PC-9 (cell line): ENCODE measurements at places on chromosomes 7 and 10. TPM values are rescaled to one million over a fixed set of nuclear protein-coding genes. Genes with fewer than 3 reads are reported as not detected.

DNA sequence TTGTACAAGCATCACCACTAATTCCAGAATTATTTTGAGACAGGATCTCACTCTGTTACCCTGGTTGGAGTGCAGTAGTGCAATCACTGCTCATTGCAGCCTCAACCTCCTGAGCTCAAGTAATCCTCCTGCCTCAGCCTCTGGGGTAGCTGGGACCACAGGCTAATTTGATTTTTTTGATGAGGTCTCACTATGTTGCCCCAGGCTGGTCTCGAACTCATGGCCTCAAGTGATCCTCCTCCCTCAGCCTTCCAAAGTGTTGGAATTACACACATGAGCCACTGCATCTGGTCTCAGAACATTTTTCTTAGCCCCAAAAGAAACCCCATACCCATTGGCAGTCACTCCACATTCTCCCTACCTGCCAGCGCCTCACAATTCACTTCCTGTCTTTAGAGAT lies 3.5 kb upstream of the WBP1L start:
- no peaks in the 10 kb centered on the region for H3K36me3 ChIP-seq
- DNase-seq, result no peak
- no peaks in the 10 kb centered on the region for H3K27me3 ChIP-seq
- no peak overlapping the region for H3K4me3 ChIP-seq

- H3K4me3 ChIP-seq, result no peak overlapping the region
- H3K27ac ChIP-seq, result no peak overlapping the region
- no peaks in the 10 kb centered on the region for H3K4me1 ChIP-seq
Observed at GRCh38 chr10:35579116-35579515, 26.0 kb upstream of the GJD4 start.

The GRID2IP gene
- total RNA-seq, result 1.3 and 1.7 TPM in 2 replicates

DNA sequence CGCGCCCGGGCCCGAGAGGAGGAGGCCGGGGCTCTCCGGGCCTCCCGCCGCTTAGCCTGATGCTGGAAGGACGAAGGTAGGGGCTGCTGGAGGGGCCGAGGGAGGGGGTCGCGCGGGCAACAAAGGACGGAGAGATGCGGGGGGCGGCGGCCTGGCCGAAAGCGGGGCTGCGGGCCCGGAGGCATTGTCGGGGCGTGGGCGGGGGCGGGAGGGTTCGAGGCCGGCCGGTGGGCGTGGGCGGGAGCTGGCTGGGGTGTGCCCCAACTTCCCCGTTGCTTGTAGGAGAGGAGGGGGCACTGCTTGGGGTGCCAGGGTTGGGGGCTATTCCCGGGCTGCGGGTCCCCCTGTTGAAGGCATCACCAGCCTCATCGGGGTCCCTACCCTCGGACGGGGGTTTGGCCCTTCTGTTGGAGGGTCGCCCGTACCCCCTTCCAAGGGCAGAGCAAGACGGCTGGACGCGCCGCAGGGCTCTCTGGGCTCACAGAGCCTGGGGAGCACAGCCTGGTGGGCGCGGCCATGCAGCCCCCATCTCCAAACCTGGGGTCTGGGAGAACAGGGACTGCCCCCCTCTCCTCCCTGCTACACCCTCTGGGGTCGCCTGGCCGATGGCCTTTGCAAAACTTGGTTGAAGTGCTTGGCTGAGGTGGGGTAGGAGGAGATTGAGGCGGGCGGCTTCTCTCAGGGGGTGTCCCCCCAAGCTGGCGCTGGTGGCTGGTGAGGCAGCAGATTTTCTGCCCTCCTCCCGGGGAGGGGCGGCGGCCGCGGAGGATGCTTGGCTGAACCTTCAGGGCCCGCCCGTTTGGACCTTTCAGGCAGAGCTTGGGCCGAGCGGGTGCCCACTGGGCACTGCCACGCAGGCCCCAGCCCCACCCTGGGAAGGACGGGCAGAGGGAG lies 699 bp downstream of the CLIP2 start:
- H3K36me3 ChIP-seq, result no peaks in the 10 kb centered on the region
- peaks cover 36% of the 10 kb centered on the region for H3K4me1 ChIP-seq
- H3K27ac ChIP-seq, result no peak overlapping the region
- H3K27me3 ChIP-seq, result no peaks in the 10 kb centered on the region
- DNase-seq, result no peak
- H3K4me3 ChIP-seq, result peak overlapping the region; percentile 70

The SLC16A9 gene
- not detected in 2 replicates for total RNA-seq

- H3K4me1 ChIP-seq, result no peaks in the 10 kb centered on the region
- no peaks in the 10 kb centered on the region for H3K27me3 ChIP-seq
- no peak for DNase-seq
- H3K27ac ChIP-seq, result no peak overlapping the region
Observed at GRCh38 chr7:116897661-116898060, 35.3 kb downstream of the CAPZA2 start.

DNA sequence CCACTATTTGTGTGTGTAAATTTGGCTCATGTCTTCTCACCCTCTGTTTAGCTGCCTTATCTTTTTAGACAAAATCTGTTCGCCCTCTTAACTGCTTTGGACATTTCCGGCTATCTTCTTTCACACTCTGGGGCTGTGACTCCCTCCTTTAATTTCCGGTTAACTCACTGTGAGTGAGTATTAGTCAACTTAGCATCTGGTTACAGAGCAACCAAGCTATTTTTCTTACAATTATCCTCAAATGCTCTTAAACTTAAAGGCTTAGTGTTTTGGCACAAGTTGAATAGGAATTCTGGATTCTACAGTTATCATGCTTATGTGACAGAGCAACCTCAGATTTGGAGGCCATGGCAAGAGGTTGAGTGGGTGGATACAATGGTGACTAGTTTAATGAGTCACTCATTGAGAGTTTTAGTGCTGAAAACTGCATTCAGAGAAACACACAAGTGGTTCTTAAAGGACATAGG lies 177.6 kb upstream of the SEMA3A start:
- DNase-seq, result no peak
- no peaks in the 10 kb centered on the region for H3K36me3 ChIP-seq
- H3K4me1 ChIP-seq, result no peaks in the 10 kb centered on the region
- no peaks in the 10 kb centered on the region for H3K27me3 ChIP-seq
- H3K27ac ChIP-seq, result no peak overlapping the region

GRCh38 chr10:93065675-93066543 lies 5.3 kb downstream of the CYP26C1 start:
- DNase-seq, result no peak
- H3K4me3 ChIP-seq, result no peak overlapping the region
- no peak overlapping the region for H3K27ac ChIP-seq
- no peaks in the 10 kb centered on the region for H3K36me3 ChIP-seq
- peaks cover 10% of the 10 kb centered on the region; the same call in 1 of the 2 replicates for H3K4me1 ChIP-seq

DNA sequence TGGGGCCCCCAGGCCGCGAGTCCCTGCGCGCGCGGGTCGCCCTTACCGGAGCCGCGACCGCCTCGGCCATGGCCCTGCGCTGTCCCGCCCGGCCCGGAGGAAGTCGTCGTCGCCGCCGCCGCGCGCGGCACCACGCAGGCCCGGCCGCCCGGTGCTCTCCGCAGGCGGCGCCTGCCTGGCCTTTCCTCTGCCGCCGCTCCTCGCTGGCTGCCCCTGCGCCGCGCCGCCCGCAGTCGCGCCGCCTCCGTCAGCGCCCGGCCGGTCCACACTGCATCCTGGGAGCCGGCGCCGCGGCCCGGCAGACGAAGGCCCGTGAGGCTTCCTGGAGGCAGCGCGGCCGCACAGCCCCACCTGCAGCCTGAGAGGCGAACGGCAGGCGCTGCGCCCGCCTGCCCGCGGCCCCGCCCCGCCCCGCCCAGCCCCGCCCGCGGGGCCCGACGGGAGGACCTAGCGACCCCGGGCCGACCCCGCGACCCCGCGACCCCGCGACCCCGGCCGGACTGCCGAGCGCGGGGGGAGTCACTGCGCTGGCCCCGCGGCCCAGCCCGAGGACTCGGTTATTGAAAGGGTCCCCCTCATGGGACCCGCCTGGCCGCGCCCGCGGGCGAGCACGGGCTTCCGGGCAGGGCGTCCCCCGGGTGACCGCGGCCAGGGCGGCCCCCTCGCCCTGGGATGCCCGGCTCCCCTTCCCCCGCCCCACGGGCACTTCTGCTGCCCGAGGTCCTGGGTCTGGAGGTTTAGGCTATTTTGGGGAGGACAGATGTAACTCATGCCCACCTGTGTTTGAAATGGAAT lies at the start of gene ZNF746:
Gene ZNF746 (minus strand): TSS at position 343 of the 795 bp plus-strand sequence. CDS start 273 bp downstream, at position 70.
- peak within 1 kb of the TSS; percentile 94 for H3K4me3 ChIP-seq
- peaks cover 17% of the 10 kb centered on the region for H3K4me1 ChIP-seq
- H3K36me3 ChIP-seq, result peaks cover 11% of the 10 kb centered on the region; the same call in 1 of the 2 replicates
- peak; percentile 85 for DNase-seq

- no peaks in the 10 kb centered on the region for H3K36me3 ChIP-seq
- no peak overlapping the region for H3K4me3 ChIP-seq
- no peaks in the 10 kb centered on the region for H3K27me3 ChIP-seq
- no peak for DNase-seq
- H3K4me1 ChIP-seq, result no peaks in the 10 kb centered on the region
- H3K27ac ChIP-seq, result no peak overlapping the region
Observed at GRCh38 chr7:39613577-39613976, 9.8 kb upstream of the RALA start.

DNA sequence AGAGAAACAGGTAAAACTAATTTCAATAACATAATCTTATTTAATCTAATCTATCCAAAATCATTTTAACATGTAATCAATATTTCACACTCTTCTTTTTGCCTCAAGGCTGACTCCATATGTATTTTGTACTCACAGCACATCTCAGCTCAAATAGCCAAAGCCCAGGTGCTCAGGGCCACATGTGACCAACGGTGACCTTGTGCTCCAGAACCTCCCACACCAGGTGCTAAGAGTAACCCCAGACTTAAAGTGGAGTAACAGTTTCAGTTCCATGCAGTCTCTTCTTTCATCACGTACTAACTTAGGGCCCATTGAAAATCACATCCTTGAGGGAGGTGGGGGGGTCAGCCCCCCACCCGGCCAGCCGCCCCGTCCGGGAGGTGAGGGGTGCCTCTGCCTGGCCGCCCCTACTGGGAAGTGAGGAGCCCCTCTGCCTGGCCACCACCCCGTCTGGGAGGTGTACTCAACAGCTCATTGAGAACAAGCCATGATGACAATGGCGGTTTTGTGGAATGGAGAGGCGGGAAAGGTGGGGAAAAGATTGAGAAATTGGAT lies 47.3 kb downstream of the NCAPG2 start:
- no peak for DNase-seq
- no peaks in the 10 kb centered on the region for H3K4me1 ChIP-seq
- no peak overlapping the region for H3K27ac ChIP-seq
- H3K36me3 ChIP-seq, result peaks cover 24% of the 10 kb centered on the region
- no peaks in the 10 kb centered on the region for H3K27me3 ChIP-seq
- H3K4me3 ChIP-seq, result no peak overlapping the region

GRCh38 chr7:91557789-91558404 lies 293.7 kb downstream of the FZD1 start:
- DNase-seq, result peak; percentile 86
- no peaks in the 10 kb centered on the region for H3K36me3 ChIP-seq
- no peaks in the 10 kb centered on the region for H3K27me3 ChIP-seq
